ENCODE measurements at places on chromosomes 2 and 18.

- DNase-seq = no peak
These were observed 22.6 kb upstream of the RNF125 start for GRCh38 chr18:31996007-31996406.

- DNase-seq = no peak
These were observed 49.2 kb upstream of the KCNG2 start for GRCh38 chr18:79748321-79749180.

- DNase-seq = no peak
These were observed 105.6 kb upstream of the UXS1 start for GRCh38 chr2:106299696-106300095.

- no peak for DNase-seq
These were observed 4.1 kb downstream of the SPATS2L start for GRCh38 chr2:200310545-200310971.

- no peak for DNase-seq
These were observed 139.9 kb downstream of the LRRC30 start for GRCh38 chr18:7370802-7371201.

- peak; percentile 48 for DNase-seq
These were observed 433 bp downstream of the SH3RF3 start for GRCh38 chr2:109129356-109129920.

GRCh38 chr18:41096504-41096903, 858.5 kb upstream of the PIK3C3 start:
- DNase-seq = no peak

GRCh38 chr18:9101730-9102507, 580 bp upstream of the NDUFV2 start:
- DNase-seq = peak; percentile 77

- DNase-seq = no peak
These were observed 10.7 kb downstream of the CNOT11 start for GRCh38 chr2:101263377-101263800.

DNA sequence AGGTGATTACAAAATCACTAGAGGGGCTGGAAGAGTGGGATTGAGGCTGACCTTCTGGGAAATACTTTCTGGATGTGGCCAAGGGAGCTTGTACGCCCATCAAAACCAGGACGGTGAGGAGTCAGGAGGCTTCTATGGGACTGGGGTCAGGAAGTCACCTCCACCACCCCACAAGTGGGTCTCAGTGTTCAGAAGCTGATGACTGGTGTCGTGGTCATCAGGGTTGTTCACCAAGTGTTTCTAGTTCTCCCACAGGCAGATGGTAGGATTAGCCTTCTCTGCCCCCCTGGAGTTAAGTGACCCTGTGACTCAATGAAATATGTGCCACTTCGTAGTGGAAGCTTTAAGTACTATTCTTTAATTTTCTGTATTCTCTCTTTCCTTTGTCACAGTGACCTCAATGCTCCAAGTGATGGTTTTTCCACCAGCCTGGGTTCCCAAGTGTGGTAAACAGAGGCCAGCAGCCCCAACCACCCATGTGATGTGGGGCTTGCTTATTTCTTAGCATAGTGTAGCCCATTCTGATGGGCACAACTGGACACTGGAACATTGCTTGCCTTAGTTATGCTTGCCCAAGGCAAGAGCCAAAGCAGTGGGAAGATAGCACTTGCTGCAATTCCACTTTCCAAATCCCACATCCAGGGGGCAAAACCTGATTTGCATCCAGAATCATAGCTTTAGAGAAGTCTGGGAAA, 258.8 kb downstream of the CYP26B1 start:
- DNase-seq = no peak

- no peak for DNase-seq
These were observed 43.4 kb downstream of the COMMD1 start for GRCh38 chr2:61948661-61949457.

All from hematopoietic multipotent progenitor cell (in vitro differentiated cells).